ENCODE measurements at places on chromosomes 1 and 21. TPM values are rescaled to one million over a fixed set of nuclear protein-coding genes. Genes with fewer than 3 reads are reported as not detected.

Gene CFAP126
- not detected for total RNA-seq

Gene SLC1A7
- total RNA-seq, result not detected

Gene SFN
- 0.13 TPM for total RNA-seq

Gene SMCP
- not detected for total RNA-seq

Gene CHI3L2
- total RNA-seq, result not detected

Gene ALX3
- total RNA-seq, result not detected

Gene RPE65
- total RNA-seq, result not detected

Gene MX2
- 0.59 TPM for total RNA-seq

Gene OR14K1
- not detected for total RNA-seq

Gene CLCA2
- total RNA-seq, result 0.33 TPM

Gene PTPRC
- not detected for total RNA-seq

Gene WDR64
- not detected for total RNA-seq

Gene BACE2
- 132 TPM for total RNA-seq

Gene JAM2
- 2.2 TPM for total RNA-seq

Gene REN
- not detected for total RNA-seq

Gene MYBPHL
- not detected for total RNA-seq

Gene SESN2
- 8.6 TPM for total RNA-seq

Gene CATSPERE
- total RNA-seq, result 0.46 TPM

Gene CFAP74
- total RNA-seq, result not detected

Gene KCNE2
- not detected for total RNA-seq

Gene RIPPLY3
- not detected for total RNA-seq

Gene FCRL1
- total RNA-seq, result not detected

Gene NIBAN1
- total RNA-seq, result 14.9 TPM

Gene PADI2
- total RNA-seq, result not detected

Gene CFH
- total RNA-seq, result 74.6 TPM

Gene FAM229A
- total RNA-seq, result 0.60 TPM
